ENCODE measurements at places on chromosomes 7 and 10.
A peak's percentile ranks its signal among the peaks of the same experiment; 100 is the strongest.

DNA sequence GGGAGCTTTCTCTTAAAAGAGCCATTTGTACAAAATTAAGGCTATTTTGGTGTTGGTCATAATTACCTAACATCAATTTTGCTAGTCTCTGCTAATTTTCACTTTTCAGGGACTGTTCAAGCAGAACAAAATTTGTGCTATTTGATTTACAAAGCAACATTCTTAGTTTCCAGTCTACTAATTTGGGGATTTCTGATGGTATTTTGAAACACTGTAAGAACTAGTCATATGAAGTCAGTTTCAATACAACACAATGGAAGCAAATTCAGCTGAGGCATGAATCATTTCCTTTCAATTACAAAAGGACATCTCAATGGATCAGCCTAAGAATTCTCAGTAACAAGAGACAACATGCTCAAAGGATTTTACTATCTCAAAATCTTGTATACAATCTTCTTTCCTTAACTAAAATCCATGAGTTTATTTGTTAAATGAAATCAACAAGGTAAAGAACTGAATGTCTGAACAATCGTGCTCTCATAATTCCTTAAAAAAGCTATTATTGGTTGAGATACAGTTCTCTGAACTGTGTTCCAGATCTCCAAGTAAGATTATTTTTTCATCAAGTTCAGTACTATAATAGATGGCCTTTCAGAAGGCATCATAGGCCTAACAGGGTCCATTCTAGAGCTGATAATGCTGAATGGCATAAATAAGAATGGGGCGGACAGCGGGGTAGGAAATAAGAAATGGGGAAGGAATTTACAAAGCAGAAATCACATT lies 144.6 kb downstream of the NRCAM start:
- DNase-seq, result peak; percentile 57

GRCh38 chr10:34985146-34985545 lies 105.0 kb downstream of the CUL2 start:
- DNase-seq, result no peak

DNA sequence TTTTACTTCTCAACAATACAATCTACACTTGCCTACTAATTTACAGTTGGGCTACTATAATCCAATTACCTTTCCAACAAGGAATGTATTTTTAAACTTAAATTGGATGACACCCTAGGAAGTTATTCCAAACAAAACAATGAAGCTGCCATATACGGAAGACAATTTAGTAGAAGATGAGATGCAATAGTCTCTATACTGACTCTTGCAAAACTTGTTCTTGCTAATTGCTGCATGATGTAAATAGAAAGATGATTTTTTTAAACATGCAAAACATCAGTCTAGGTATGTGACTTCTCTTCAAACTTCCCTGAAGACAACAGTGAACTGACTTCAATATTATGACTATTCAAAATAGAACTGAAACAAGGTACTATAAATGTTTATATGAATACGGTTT lies 17.6 kb downstream of the NT5C3A start:
- no peak for DNase-seq

GRCh38 chr10:29761916-29762315 lies 127.1 kb upstream of the SVIL start:
- no peak for DNase-seq

GRCh38 chr7:102275123-102275703 lies 11.5 kb upstream of the SH2B2 start:
- DNase-seq, result no peak

DNA sequence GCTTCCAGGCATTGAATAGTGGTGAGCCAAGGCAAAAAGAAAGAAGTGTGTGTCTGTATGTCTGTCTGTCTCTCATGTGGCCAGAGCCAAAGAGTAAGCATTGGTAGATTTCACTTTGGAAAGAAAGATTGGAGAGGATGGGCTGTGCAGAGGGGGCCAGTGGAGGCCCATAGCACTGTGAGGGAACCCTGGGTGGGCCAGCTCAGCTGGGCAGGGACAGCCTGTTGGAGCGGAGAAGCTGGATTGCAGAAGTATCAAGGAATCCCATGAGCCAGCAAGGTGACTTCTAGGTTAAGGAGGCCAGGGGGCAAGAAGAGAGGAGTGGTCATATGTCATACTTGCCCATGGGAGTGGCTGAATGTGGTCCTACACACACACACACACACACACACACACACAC lies 1.5 kb upstream of the GRID1 start:
- DNase-seq, result no peak

DNA sequence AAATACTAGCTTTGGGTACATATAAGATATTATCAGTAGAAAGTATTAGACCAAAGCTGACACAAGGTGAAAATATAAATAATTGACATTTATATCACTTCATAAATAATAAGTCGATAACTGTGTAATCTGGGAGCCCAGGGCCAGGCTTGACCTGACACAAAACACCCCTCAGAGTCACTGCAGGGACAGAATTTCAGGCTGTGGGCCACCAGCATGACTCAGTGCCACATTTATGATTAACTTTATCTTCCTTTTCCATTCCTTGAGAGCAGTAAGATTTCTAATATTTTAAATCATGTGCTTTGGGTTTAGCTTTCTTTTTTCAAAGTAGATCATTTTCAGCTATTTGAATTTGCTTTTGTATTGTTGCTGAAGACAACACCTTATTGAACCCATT lies 102.9 kb upstream of the NFE2L3 start:
- no peak for DNase-seq

GRCh38 chr10:12949248-12949647 lies 52.3 kb downstream of the CCDC3 start:
- no peak for DNase-seq

DNA sequence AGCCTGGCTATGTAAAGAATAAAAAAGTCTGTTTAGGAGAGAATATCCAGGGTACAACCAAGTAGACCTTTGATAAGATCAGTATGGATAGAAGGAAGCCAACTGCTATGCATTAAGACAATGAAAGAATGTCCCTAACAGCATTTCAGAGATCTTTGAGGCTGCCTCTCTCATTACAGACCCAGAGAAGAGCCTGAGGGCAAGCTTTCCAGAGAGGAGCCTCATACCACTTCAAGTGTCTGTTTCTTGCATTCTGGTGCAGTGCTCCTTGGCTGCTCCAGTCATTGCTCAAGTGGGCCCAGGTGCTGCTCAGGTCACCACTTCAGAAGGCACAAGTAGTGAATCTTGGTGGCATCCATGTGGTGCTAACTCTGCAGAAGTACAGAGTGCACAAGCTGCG lies 514.0 kb downstream of the PLXDC2 start:
- DNase-seq, result no peak

DNA sequence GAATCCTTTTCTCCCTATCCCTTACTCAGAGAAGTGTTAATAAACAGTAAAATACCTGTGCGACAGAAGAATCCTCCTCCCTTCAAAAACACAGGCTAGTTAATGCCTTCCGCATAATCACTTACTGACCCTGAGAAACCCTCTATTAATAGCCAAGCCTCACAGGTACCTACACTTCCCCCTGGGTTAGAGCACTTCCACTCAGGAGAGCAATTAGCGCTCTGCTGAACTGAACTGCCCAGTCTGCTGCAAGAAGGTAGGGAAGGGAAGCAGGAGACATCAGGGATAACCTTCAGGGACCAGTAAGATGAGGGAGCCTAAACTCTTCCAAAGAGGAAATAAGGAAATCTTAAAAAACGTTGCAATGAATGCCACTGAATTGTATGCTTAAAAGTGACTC lies 39.6 kb downstream of the KIAA1549 start:
- DNase-seq, result no peak

- DNase-seq, result no peak
Observed at GRCh38 chr7:156554488-156554887, 86.1 kb upstream of the RNF32 start.

GRCh38 chr10:22321924-22322640 lies 1.2 kb downstream of the BMI1 start:
- no peak for DNase-seq

DNA sequence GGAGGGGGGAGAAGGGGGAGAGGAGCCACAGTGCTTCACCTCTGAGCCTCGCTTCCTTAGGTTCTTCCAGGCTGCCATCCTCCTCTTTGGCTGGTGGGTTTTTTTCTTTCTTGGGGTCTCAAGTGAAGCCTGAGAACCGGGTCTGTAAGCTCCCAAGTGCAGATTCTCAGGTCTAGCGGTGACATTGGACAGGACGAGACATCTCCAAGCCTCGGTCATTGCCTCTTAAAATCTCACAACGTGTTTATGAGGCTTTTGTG lies 817 bp upstream of the IL15RA start:
- DNase-seq, result no peak

GRCh38 chr7:46218461-46219200 lies 297.6 kb upstream of the IGFBP3 start:
- no peak for DNase-seq

- no peak for DNase-seq
Observed at GRCh38 chr10:77698267-77698931, 60.8 kb upstream of the KCNMA1 start.

GRCh38 chr10:3807211-3807927 lies 22.4 kb upstream of the KLF6 start:
- peak; percentile 79 for DNase-seq

DNA sequence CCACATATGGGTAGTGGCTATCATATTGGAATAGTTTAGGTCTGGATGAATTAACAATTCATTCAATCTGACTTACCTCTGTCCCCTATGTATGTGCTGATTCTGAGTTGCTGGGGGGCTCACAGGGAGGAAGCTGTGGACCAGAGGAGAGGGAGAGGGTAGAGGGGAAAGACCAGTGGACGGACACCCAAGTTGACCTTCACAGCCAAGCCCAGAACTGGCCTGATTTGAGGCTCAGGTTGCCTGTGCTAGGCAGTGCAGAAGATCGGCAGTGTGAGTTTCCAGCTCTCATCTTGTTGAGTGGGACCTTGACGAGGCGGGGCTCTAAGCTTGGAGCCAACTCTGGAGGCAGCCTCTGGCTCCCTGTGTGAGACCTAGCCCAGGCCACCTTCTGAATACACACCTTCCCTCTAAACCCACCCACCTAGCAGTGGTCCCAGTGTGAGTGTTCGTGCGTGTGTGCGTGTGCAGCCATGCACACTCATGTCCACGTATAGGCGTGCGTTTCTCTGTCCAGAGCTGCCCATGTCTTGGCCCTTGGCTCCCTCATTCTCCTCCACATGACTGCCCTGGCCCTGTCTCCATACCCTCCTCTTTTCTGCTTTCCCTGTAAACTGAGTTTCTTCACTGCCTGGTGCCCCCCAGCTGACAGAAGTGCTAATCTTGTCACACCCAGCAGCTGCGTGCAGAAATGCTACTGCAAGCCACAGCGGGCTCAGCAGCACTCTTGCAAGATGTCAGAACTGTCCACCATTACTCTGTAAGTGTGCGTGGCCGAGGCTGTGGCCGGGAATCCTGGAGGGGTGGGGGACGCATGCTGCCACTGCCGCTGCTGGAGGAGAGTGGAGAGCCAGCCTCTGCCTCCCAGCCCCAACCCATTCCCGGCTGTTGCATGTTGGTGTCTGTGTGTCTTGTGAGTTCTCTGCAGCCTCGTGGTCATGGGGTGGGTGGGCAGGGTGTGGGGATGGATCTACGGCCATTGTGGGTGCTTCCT lies 47.6 kb downstream of the ADCYAP1R1 start:
- no peak for DNase-seq

Measured in astrocyte of the spinal cord (primary cell).